ENCODE measurements at places on chromosomes 2 and 18. TPM values are rescaled to one million over a fixed set of nuclear protein-coding genes. Genes with fewer than 3 reads are reported as not detected.

GORASP2 gene
- 60.8 TPM for total RNA-seq

FLACC1 gene
- 0.56 TPM for total RNA-seq

LIMS1 gene
- 29.1 TPM for total RNA-seq

DPP10 gene
- not detected for total RNA-seq

SERPINB2 gene
- total RNA-seq, result 139 TPM

KCTD1 gene
- total RNA-seq, result 70.0 TPM

ARL4C gene
- total RNA-seq, result 15.5 TPM

KRTCAP3 gene
- 26.0 TPM for total RNA-seq

HMSD gene
- total RNA-seq, result 2.0 TPM

CHRNG gene
- total RNA-seq, result not detected

DPY30 gene
- 55.9 TPM for total RNA-seq

NCOA1 gene
- 27.9 TPM for total RNA-seq

FRZB gene
- total RNA-seq, result 0.32 TPM

KCNK3 gene
- 0.44 TPM for total RNA-seq

IL1B gene
- 4.1 TPM for total RNA-seq

SCTR gene
- total RNA-seq, result not detected

CPLX4 gene
- total RNA-seq, result not detected

CNRIP1 gene
- 1.6 TPM for total RNA-seq

MYOM1 gene
- total RNA-seq, result 0.32 TPM

REEP1 gene
- total RNA-seq, result 1.6 TPM

COBLL1 gene
- total RNA-seq, result 92.0 TPM

DPP4 gene
- total RNA-seq, result 0.56 TPM

OR6B2 gene
- total RNA-seq, result not detected

HRH4 gene
- 0.28 TPM for total RNA-seq

ANKRD23 gene
- total RNA-seq, result 1.8 TPM

ANKRD30BL gene
- total RNA-seq, result not detected

MAL gene
- total RNA-seq, result 382 TPM

PROC gene
- 0.20 TPM for total RNA-seq

LRRTM1 gene
- total RNA-seq, result not detected

TSGA10 gene
- 2.8 TPM for total RNA-seq

FAM228A gene
- not detected for total RNA-seq

TANC1 gene
- total RNA-seq, result 23.8 TPM

SLC9A4 gene
- total RNA-seq, result 0.08 TPM

CCDC68 gene
- 1.5 TPM for total RNA-seq

REG1B gene
- not detected for total RNA-seq

SCN1A gene
- total RNA-seq, result not detected

CDH20 gene
- not detected for total RNA-seq

ZSWIM2 gene
- not detected for total RNA-seq

FIGN gene
- 1.0 TPM for total RNA-seq

SULT1C2 gene
- not detected for total RNA-seq

CYP27C1 gene
- total RNA-seq, result 1.8 TPM

FECH gene
- total RNA-seq, result 21.9 TPM
